Right kidney (tissue), 9 donors: ENCODE measurements at places on chromosomes 7 and 10.

DNA sequence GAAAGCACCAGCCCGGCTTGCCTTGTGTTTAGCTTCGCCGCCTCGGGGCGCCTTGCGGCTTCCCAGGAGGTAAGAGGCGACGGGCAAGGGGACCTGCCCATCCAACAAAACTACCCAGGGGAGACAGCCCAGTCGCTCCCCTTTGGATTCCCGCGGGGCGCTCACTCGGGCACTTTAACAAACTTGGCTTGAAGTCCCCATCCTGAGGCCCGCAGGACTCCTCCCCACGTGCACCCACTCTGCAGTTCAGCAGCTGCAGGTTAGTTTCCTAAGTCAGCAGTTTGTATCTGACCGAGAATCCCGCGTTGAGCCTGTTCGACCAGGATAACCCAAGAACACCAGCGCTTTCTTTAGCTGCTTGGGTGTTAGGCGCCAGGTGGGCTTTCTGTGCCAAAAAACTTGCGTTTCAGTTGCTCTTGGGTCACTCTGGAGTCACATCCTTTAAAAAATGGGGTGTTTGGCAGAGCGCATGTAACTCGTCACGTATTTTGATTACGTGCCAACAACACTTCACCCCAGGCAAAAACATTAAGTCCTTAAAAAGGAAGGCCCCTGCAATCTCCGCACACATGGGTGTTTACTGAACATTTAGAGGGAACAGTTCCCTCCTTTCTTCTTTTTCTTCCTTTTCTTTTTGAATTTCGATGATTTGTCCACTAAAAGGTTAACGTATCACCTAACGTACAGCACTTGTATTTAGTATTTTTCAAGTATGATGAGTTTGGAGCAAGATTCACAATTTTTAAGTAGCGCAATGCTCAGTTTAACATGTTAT, 876 bp downstream of the DNAH11 start:
- peak; percentile 66 for DNase-seq

GRCh38 chr7:147411096-147411495, 1179.5 kb upstream of the C7orf33 start:
- DNase-seq: no peak

- DNase-seq: no peak
Measured at GRCh38 chr10:128211064-128211504, 84.9 kb upstream of the MKI67 start.

DNA sequence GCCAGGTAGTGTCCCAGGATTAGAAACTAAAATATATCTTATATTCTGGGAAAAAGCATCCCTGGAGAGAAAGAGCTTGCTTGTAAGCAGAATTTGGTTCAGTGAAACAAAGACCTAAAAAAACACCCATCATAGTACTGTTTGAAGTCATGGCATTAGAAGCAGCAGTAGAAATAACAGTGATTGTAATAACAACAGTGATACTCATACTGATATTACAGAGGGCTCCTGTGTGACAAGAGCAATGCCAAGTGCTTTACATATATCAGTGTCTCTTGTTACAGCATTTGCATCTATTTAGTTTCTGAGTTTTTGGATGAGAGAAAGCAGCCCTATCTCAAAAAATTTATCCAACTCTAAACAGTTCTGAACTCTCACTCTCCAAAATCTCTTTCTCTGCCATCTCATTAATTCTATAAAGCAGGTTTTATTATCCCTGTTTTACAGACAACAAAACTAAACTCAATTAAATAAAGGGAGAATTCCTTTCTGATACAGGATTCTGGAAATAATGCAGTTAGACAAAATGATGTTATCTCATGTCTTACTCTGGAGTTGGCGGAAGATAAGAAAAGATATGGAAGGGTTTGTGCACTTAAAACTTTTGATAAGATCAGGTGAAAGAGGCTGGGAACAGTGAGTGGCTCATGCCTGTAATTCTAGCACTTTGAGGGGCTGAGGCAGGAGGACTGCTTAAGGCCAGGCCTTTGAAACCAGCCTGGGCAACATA, 146.5 kb upstream of the AOAH start:
- no peak for DNase-seq

DNA sequence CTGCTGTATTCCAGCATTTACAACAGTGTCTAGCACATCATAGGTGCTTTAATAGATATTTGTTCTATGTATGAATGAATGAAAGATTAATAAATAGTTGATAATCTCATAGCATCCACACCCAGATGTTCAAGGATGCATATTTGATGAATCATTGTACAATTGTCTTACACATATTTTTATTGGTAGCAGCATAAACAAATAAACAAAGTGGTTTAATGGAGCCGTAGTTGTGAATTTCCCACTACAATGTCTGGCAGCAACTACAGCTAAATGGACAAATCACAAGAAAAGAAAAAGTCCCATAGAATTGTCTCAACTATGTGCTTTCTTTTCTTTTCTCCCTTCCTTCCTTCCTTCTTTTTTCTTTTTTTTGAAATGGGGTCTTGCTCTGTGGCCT, 150.8 kb downstream of the NRP1 start:
- no peak for DNase-seq

GRCh38 chr7:135964274-135964673, 12.9 kb downstream of the MTPN start:
- no peak for DNase-seq

GRCh38 chr7:45592230-45592991, 18.2 kb downstream of the ADCY1 start:
- DNase-seq: no peak

GRCh38 chr10:33612551-33612950, 278.1 kb upstream of the NRP1 start:
- DNase-seq: no peak
